Renal pelvis (tissue), 12 donors: ENCODE measurements at places on chromosomes 4 and X.

GRCh38 chr4:92636038-92636806, 332.5 kb downstream of the GRID2 start:
- DNase-seq: no peak

GRCh38 chrX:91435395-91435794, 756 bp downstream of the PABPC5 start:
- peak; percentile 8 for DNase-seq

- no peak for DNase-seq
Measured at GRCh38 chr4:78544678-78545077, 6.9 kb upstream of the ANXA3 start.

- no peak for DNase-seq
Measured at GRCh38 chr4:158411269-158411668, 110.4 kb upstream of the RXFP1 start.

GRCh38 chr4:104486716-104487504, 7.8 kb downstream of the CXXC4 start:
- DNase-seq: peak; percentile 67

- no peak for DNase-seq
Measured at GRCh38 chrX:2540426-2540947, 39.7 kb upstream of the DHRSX start.

DNA sequence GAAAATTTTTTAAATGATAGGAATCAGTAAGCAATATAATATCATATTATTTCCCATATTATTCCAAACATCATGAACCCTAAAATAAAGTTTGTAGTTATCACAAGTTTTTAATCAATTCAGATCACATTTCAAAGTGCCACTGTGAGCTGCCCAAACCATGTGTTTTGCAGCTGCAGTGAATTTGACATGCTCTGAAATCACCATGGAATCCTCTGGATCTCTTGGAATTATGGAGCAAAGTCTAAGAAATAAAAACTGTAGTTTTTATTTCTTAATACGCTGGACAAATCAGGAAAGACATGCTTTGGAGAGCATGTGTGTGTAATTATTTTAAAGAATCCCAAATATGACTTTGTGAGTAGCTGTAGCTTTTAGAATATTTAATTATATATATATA, 262.7 kb downstream of the ANKRD50 start:
- DNase-seq: no peak

GRCh38 chrX:71253253-71254091, 468 bp downstream of the ZMYM3 start:
- peak; percentile 50 for DNase-seq

GRCh38 chrX:110359273-110359672, 625 bp downstream of the RTL9 start:
- DNase-seq: no peak

- DNase-seq: no peak
Measured at GRCh38 chr4:150582873-150583286, 929 bp downstream of the MAB21L2 start.

GRCh38 chr4:177778623-177779022, 336.4 kb upstream of the AGA start:
- DNase-seq: no peak

GRCh38 chr4:159547645-159548308, 444.9 kb downstream of the RAPGEF2 start:
- DNase-seq: no peak

- peak; percentile 46 for DNase-seq
Measured at GRCh38 chr4:108398316-108398715, 222.1 kb upstream of the RPL34 start.

- no peak for DNase-seq
Measured at GRCh38 chr4:98446499-98447375, 185.6 kb downstream of the RAP1GDS1 start.

GRCh38 chr4:2741626-2742025, 14.5 kb downstream of the TNIP2 start:
- no peak for DNase-seq

- no peak for DNase-seq
Measured at GRCh38 chr4:148964456-148964855, 522.2 kb upstream of the NR3C2 start.

- no peak for DNase-seq
Measured at GRCh38 chr4:152180369-152180768, 355.5 kb downstream of the FBXW7 start.

DNA sequence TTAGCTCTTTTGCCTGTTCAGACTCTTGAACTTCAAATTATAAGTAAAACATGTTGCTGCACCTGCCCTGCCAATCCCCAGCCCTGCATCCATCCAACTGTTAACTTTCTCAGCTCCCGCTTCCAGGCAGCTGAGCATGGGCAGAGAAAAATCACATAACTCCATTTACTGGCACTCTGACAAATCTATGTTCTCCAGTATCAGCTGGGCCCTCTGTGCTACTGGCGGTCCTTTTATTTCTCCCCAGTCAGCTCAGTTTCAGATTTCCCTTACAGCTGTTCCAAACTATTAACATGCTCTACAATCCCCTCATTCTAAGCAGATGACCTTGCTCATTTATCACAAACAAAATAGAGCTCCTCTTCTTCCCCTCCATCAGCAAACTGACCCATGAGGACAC, 240.4 kb upstream of the TET2 start:
- DNase-seq: peak; percentile 15

DNA sequence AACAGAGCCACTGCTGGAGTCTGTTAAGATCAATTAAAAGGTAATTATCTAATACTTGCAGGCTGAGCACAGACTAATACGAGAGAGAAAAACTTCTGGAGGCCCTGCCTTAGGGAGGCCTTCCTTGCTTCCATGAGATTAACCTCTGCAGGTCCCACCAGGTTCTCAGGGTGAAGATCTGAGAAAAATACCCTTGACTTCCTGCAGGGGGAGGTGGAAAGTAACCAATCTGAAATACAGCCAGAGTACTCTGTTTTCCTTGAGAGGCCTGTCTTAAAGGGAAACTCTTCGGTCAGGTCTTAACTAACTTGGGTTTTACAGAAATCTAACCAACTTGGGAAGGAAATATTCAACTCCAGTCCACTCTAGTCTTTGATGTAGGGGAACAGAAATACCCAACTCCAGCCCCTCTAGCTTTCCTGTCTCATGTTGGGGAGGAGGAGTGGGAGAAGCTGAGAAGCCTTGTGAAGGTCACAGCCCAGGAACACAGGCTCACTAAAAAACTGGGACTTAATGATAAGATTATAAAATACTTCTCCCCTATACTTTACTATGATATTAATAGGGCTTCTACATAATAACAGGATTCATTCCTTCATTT, 77.1 kb downstream of the TBCK start:
- DNase-seq: peak; percentile 23

- DNase-seq: no peak
Measured at GRCh38 chr4:148056879-148057278, 325.0 kb downstream of the ARHGAP10 start.

- DNase-seq: no peak
Measured at GRCh38 chr4:177023951-177024350, 231.2 kb upstream of the VEGFC start.

GRCh38 chr4:147479786-147480185, 1.1 kb upstream of the EDNRA start:
- no peak for DNase-seq

DNA sequence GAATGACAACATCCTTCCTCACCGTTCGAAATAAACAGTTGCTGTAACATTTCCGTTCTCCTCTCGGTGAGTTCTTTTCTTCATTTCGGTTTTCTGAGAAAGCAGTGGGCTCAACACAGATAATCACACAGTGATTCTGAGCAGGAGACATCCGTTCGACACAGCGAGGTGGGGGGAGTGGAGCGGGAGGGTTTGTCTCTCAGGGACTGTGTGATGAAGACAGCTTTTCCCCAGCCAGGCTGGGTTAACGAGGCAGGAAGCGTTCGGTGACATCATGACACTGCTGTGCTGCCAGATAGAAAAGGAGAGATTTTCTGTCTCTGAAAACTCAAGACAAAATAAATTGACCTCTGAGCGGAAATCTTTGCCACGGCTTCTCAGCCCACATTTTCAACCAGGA, 119.3 kb downstream of the CRLF2 start:
- no peak for DNase-seq

DNA sequence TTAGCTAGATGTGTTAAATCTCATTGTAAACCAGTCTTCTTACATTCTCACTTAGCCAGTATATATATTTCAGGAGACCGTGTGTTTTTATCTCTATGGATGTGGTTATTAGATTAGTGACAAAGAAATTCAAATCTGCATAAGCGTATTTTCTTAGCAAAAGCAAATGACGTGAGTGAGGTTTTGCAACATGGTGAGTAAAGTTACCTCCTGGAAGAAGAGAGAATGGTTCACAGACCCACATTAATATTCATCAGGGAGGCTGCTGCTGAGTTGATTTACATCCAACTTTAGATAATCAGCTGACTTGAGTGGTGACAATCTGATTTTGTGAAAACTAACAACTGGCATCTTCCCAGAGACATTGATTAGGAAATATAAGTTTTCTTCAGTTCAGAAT, 589.9 kb upstream of the GALNT7 start:
- DNase-seq: no peak

GRCh38 chr4:80215449-80216052, 18.2 kb downstream of the PRDM8 start:
- DNase-seq: no peak

GRCh38 chr4:80079255-80079923, 6.4 kb upstream of the ANTXR2 start:
- DNase-seq: no peak

DNA sequence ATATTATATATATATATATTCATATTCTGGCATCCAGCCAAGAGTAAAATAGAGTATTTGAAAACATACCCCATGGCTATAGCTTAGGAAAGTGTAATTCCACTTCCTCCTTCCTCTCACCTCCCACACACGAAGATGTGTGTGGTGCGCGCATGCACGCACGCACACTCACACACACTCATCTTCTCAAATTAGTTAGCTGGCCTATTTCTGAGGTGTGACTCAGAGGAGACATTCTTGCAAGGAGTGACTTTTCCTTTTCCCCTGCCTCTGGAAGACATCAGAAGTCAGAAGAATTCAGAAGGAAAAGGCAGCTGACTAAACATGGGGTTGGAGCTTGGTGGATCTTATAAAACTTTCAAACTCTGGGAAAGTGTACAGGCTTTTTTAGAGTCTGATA, 8.8 kb downstream of the ENPEP start:
- DNase-seq: no peak

GRCh38 chrX:70208479-70208878, 26.0 kb upstream of the AWAT1 start:
- no peak for DNase-seq

- DNase-seq: no peak
Measured at GRCh38 chr4:115740806-115741205, 627.4 kb upstream of the NDST4 start.

- no peak for DNase-seq
Measured at GRCh38 chrX:109842611-109843010, 109.6 kb upstream of the ACSL4 start.

DNA sequence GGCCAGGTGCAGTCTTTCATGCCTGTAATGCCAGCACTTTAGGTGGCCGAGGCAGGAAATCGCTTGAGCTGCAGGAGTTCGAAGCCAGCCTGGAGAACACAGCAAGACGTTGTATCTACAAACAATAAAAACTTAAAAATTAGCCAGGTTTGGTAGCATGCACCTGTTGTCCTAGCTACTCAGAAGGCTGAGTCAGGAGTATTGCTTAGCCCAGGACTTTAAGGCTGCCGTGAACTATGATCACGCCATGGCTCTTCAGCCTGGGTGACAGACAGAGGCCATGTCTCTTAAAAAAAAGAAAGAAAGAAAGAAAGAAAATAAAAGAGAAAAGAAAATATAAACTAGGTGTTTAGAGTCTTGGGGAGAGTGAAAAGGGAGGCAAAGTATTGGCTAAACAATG, 96.4 kb upstream of the PDE5A start:
- DNase-seq: no peak

DNA sequence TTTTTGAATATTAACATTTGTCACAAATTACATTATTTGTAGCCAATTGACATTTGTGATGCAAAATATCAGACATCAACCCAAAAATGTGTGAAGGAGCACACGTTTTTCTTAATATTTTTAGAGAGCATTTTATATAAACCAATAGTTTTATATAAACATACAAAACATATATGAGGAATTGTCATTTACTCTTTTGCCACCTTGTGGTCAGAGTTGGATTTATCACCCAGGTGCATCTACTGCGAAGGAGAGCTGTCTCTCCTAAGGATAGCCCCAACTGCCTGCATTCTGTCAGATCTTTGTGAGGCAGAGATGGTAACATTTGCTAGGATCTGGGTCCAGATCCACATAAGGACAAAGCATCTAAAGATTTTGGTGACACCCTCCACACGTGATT, 2.5 kb upstream of the USP27X start:
- DNase-seq: no peak

GRCh38 chrX:50988649-50989048, 78.1 kb downstream of the BMP15 start:
- peak; percentile 45 for DNase-seq

DNA sequence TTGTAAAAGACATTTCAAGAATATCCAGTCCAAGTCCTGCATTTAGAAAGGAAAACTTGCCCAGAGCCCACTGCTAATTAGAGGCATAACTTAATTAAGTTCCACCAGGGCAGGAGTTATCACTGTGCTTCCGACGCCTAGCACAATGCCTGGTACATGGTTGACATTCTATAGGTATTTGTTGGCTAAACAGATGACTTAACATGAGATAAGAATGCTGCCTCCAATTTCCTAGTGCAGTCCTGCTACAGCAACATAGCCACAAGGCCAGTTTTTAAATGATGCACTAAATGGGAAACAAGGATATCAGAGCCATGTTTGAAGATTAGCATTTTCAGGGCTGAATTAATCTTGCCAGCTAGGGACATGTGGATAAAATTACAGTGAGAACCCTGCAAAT, 164.1 kb downstream of the RASL11B start:
- DNase-seq: no peak

GRCh38 chrX:124902953-124903352, 416.7 kb upstream of the TEX13C start:
- no peak for DNase-seq
